ENCODE measurements at places on chromosomes 7 and 10.
A peak's percentile ranks its signal among the peaks of the same experiment; 100 is the strongest.

DNA sequence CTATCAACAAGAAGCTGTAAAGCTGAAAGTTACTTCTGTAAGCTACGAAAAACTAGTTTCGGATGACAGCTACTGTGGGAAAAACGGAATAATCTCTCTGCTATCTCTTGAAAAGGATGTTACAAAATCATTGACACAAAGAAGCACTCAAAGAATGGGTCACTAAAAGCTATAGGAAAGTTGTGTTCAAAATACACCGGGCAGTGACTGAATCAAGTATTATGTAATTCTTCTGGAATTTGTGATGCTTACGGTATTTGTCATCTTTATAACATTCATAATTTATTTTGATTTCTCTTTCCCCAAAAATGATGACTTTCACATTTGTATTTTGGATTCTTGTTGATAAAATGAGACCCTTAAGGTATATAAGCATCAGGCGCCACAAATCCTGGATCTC lies 112.1 kb upstream of the KLF6 start:
- DNase-seq: no peak

GRCh38 chr10:127151981-127152699 lies 44.3 kb downstream of the INSYN2A start:
- DNase-seq: no peak

DNA sequence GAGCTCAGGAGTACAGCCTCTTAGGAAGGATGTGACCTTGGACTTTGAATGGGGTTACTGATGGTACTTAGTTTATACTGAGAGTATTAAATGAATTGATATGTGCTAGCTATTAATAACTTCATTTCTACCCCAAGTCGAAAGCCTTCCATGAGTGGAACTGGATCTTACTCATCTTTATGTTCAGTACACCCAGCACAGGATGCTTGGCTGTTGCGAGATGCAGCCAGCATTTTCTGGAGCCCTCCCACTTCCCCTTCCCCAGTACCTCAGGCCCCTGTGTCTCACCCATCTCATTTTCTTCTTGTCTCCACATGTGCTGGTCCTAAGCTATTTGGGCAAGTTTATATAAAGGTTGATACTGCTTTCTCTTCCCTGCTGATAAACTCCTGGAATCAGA lies 7.2 kb downstream of the UPP1 start:
- no peak for DNase-seq

DNA sequence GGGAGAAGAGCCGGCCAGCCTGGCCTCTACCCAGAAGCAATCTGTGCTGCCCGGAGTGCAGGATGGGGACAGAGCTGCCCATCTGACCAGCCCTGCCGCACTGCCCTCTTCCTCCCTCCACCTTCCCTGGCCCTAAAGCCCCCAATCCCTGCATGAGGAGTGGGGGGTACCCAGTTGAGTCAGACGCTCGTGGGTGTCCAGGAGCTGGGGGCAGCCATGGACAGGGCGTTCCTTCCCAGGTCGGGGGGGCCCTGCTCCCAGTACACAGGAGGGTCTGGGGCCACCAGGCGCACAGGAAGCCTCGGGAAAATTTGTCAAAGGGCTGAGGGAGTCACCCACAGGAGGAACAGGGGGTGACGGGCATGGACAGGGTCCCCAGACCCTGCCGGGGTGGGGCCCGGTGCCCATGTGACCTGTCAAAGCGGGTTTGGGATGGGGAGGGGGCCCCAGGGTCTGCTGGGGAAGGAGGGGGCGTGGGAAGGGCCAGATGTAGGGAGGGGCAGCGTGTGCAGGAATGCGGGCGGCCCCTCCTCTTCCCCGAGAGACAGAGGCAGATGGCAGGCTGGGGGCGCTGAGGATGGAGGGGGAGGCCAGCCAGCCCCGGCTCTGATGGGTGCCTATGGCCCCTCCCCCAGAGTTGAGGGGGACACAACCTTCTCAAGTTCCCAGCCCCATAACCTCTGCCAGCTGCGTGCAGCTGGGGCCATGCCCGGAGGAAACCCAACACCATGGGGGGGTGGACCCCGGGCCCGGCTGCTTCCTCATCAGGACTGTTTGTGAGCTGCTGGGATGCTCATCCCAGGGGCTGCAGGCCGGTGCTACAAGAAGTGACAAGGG lies 21.5 kb upstream of the GRIFIN start:
- no peak for DNase-seq

DNA sequence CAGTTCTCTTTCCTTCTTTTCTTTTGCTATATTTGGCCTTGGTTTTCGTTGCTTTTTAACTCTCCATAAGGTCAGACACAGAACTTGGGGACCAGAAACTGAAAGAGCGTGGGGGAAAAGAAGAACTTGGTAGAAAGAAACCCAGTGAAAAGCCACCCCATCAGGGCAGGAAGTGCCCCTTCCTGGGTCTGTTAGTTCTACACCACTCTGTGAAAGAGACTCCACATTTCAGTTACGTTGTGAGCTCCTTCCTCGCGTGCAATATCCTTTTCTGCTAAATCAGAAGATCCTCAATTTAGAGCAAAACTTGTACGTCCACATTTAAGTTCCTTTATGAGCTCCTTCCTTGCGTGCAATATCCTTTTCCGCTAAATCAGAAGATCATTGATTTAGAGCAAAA lies 220.6 kb upstream of the FOXK1 start:
- no peak for DNase-seq

DNA sequence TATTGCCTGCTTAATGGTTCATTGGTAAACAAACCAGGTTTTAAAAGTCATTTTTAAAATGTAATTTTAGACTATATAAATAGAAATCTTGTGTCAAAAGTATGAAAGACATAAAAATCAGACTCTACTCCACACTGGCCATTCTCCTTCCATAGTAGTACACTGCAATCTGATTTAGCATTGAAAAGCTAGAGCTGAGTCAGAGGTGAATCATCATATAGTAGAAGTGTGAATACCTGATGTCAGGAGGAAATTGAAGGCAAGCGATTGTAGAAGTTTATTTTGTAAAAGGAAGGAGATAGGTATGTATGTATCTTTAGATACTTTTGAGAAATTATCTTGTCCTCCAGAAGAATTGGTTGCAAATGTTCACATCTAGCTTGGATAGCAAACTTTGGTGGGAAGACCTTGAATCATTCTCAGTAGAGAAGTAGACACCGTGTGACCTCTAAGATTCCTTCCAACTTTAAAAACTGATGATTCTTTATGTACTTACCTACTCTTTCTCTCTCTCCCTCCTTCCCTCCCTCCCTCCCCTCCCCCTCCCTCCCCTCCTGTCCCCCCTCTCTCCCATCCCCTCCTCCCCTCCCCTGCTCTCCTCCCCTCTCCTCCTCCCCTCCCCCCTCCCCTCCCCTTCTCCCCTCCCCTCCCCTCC lies 88.1 kb downstream of the BTAF1 start:
- DNase-seq: no peak

GRCh38 chr10:8273749-8274148 lies 219.3 kb downstream of the GATA3 start:
- DNase-seq: no peak

- DNase-seq: no peak
Observed at GRCh38 chr7:112124061-112124766, 82.0 kb downstream of the DOCK4 start.

DNA sequence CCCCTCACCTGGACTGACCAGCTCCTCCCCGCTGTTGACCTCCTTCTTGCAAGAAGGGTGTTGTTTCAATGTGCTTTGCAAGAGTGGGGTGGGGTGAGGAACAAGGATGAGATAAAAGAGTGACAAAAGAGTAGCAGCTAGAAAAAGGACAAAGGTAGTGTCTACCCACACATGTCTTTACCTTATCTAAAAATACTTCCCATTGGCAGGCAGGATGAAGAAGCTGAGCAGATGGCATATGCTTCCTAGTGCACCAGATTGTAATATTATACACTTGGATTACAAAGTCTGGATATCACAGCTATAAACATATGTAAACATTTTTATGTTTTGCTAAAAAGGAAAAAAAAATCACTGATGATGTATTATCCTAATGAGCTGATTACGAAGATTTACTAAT lies 34.5 kb downstream of the CHN2 start:
- DNase-seq: no peak

DNA sequence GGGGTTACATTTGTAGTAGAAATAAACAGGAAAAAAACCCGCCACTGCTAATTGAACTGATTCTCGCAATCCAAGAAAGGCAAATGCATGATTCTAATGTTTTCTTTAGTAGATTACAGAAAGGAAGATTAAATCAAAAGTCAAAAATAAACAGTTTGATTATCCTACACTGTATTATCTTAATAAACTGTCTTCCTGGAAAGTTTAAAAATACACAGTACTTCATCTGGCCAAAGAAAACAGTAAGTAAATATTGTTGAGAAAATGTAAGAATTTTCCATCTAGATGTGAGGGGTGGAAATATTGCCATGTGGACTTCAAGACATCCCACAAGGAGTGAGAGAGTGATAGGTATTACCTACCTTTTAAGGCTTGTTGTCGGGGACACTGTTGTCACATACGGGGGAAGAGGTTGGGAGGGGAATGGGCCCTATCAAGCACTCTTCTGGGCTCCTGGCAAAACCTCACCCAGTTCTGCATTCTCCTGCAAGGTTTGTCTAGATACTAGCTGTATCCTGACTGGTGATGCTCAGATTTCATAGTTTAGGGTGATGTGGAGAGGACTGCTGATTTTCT lies 17.8 kb downstream of the GRK5 start:
- no peak for DNase-seq

DNA sequence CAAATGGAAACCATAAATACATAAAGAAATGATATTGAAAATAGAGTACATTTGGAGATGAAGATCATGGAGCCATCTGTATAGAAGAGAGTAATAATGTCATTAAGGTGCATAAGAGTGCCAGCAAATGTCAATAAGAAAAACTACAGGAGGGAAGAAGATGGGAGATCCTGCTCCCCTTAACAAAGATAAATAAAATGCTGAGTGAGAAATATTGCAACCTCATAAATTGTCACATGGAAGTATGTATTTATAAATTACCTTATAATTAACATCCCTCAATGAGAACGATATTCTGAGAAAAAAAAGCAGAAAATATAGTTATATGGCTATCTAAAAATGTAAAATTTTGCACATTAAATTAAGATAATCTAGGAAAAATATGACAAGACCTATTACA lies 155.2 kb upstream of the PRSS1 start:
- DNase-seq: no peak

DNA sequence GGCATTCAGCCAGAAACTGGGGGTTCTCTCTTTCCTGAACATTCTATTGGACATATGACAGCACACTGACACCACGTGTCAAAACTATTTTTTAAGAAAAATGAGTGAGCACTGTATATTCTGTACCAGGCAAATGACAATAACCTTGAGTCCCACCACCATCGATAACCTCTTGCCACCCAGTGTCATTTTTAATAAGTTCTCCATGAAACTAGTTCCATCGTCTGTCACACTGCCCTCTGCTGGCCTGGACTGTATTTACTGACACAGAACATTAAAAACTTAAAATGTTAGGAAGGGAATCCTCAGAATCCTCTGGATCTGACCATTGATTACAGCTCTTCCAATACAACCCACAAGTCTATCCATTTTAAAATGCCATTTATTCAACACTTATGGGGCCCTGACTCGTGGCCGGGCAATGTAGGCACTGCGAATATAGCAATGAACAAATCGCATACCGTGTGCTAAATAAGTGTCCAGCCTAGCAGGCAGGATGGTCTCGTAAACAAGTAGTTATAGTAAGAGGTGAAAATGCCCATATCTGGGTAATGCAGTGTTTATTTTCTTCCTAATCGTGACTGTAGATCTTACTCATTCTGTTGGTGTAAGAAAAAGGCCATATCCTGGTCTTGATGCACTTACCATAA lies 35.9 kb upstream of the CACNB2 start:
- peak; percentile 30 for DNase-seq

DNA sequence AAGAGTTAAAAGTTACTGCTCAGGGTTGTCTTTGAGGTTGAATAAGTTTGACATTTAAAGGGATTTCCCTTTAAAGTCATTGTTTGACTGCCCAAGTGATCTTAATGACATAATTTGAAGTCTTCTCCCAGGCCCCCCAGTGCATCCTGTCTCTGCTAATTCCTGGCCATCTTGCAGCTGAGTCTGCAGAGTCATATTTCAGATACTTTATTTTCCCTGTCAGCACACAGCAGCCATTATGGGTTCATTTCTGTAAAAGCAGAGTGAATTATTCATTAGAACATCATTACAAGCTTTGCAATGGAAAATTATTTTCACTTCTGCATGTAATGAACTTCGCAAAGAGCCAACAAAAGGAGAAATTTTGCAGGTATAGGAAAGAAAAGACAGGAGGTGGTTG lies 536.6 kb downstream of the GALNT17 start:
- DNase-seq: no peak

- DNase-seq: no peak
Observed at GRCh38 chr7:102039706-102040105, 222.3 kb downstream of the CUX1 start.

- DNase-seq: no peak
Observed at GRCh38 chr10:72156223-72156622, 59.6 kb upstream of the ANAPC16 start.

DNA sequence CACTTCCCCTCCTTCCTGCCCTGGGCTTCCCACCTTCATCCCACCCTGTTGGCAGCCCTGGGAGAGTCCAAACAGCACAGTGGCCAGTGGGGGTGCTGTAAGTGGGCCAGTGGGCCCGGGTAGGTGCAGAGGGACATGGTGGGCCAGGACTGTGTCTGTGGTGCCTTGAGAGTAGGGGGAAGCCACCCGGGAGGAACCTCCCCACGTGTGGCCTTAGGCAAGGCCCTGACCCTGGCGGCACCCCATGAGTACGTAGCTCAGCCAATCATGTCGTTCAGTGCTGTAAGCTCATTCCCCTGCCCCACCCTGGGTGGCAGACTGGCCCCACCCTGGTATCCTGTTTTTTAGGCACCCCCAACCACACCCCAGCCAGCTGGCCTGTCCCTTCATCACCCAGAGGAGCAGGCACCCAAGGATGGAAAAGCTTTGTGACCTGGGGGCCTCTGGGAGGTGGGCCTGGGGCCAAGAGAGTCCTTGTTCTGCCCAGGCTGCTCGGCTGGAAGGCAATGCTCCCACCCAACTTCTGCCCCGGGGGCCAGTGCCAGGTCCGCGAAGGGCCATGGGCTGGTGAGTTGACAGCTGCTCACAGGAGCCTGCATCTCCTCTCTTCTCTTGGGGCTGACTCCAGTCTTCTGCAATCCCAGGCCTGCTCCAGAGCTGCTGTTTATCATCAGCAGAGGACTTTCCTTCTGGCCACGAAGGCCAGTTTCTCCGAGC lies 41.6 kb downstream of the TSPAN15 start:
- DNase-seq: no peak

- DNase-seq: no peak
Observed at GRCh38 chr10:42911359-42911758, 128.8 kb downstream of the BMS1 start.

- no peak for DNase-seq
Observed at GRCh38 chr7:117072620-117073118, 119.4 kb downstream of the ST7 start.

GRCh38 chr10:123962756-123963530 lies 71.3 kb upstream of the CPXM2 start:
- no peak for DNase-seq

- no peak for DNase-seq
Observed at GRCh38 chr10:29434111-29434510, 145.2 kb downstream of the LYZL1 start.

All from WERI-Rb-1 (cell line).